IMR-90 (cell line): ENCODE measurements at places on chromosomes 5 and 9. TPM values are rescaled to one million over a fixed set of nuclear protein-coding genes. Genes with fewer than 3 reads are reported as not detected.
A peak's percentile ranks its signal among the peaks of the same experiment; 100 is the strongest.

DNA sequence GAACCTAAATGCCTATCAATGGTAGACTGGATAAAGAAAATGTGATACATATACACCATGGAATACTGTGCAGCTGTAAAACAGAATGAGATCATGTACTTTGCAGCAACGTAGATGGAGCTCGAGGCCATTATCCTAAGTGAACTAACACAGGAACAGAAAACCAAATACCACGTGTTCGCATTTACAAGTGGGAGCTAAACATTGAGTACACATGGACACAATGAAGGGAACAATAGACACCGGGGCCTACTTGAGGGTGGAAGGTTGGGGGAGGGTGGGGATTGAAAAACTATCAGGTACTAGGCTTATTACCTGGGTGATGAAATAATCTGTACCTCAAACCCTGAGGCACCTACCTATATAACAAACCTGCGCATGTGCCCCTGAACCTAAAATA is 22.4 kb upstream of the DEPDC1B start:
- no peak for DNase-seq

Gene EQTN
- not detected in 2 replicates for total RNA-seq

DNA sequence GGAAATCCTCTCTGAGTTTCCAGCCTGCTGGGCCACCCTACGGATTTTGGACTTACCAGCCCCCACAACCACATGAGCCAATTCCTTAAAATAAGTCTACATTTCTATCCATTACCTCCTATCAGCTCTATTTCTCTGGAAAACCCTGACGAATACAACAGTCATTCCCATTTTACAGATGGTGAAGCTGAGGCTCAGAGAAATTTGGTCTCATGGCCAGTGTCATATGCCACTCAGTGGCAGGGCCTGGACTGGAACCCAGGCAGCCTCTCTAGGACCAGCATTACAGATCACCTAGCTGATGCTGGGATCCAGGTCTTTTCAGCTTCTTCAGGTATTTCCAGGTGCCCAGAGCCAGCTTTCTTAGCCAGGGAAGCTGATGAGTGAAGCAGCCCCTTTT is 45.0 kb upstream of the SH3PXD2B start:
- DNase-seq = no peak

DNA sequence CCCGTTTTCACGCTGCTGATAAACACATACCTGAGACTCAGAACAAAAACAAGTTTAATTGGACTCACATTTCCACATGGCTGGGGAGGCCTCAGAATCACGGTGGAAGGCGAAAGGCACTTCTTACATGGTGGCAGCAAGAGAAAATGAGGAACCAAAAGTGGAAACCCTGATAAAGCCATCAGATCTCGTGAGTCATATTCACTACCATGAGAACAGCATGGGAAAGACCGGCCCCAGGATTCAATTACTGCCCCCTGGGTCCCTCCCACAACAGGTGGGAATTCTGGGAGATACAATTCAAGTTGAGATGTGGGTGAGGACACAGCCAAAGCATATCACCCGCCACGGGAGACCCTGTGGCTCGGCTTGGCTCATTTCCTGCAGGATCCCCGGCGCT is 20.2 kb downstream of the EXD3 start:
- no peak for DNase-seq

- peak; percentile 72 for DNase-seq
Observed at GRCh38 chr5:150303660-150304386, 1.1 kb upstream of the ARSI start.

DNA sequence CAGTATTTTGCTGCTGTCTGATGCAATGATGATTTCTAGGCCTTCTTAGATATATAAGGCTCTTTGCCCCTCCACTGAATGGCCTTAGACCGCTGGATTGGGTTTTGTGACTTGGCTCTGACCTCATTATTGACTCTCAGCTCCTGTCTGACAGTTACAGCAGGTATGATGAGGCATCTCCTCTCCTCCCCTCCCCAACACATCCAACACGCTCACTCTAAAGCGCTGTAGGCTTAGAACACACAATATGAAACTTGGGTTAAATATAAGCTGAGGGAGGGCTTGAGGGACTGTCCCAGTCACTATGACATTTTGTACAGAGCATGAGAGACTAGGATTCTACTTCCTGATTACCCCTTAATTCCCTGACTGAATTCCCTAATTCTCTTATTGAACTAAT is 18.8 kb upstream of the CER1 start:
- no peak for DNase-seq

DNA sequence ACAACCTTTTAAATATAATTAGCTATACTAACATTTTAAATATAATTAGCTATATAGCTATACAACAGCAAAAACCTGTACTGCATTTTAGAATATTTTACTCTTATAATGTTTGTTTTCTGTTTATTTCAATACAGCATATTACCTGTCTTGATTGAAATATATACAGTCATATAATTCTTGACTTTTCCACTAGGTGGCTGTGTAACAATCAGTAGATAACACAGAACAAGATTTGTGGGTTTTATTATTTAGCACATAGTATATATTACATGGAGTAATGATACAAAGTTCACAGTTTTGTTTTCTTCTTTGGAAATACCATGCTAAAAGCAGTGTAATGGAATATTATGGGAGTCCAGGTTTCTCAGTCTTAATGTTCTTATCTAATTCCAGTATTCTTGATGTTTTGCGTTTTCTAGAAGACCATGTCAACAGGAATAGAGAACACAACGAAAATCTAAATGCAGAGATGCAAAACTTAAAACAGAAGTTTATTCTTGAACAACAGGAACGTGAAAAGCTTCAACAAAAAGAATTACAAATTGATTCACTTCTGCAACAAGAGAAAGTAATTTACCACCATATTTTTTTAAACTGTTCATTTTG is 13.3 kb downstream of the HMMR start:
- no peak for DNase-seq

Gene CDH10
- total RNA-seq = 0.18 and 0.28 TPM in 2 replicates

DNA sequence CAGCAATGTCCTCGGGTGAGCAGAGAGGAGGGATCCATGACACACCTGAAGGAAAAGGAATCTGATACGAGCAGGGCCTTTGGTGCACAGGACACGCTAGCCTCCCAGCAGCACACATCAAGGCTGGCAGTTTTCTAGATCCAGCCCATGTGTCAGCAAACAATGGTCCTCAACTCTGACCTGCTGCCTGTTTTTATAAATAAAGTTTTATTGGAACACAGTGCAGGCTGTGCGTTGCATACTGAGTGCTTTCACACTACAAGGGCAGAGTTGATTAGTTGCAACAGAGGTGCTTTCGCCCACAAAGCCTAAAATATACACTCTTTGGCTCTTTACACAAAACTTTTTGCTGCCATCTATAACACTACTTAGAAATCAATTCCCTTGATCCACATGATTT is 147.1 kb downstream of the MYO10 start:
- no peak for DNase-seq
